ENCODE measurements at places on chromosomes 12 and 14.

DNA sequence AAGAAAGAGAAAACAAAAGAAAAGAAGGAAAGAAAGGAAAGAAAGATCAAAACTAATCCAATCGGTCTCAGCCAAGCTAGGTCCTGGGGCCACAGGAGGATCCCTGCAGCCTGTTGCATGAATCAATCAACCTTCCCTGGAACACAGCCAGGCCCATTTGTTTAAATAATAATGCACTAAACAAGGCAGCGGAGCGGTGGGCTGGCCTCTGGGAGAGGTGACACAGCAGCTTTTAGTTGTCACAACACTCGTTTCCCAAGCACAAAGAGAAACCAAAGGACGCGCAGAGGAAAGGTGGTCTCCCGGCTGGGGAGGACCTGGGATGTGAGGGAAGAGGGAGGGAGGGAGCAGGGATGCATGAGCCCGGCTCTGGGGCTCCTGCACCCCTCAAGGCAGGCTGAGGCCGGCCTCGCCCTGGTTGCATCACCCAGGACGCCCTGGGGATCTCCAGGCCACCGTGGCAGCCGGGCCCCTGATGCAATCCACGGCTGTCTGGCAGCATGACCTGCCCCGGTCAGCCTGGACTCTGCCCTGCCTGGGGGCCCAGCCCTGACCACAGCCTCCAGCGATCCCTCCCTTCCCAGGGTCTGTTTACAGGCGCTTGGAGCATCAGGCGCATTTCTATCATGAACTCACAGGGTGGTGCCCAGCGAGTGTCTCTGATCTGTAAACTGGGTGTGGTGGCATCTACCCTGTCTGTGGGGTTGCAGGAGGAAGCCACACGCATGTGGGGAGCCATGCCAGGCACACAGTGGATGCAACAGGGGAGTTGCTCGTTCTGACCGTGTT lies 32.5 kb downstream of the MMP17 start:
- DNase-seq: no peak

DNA sequence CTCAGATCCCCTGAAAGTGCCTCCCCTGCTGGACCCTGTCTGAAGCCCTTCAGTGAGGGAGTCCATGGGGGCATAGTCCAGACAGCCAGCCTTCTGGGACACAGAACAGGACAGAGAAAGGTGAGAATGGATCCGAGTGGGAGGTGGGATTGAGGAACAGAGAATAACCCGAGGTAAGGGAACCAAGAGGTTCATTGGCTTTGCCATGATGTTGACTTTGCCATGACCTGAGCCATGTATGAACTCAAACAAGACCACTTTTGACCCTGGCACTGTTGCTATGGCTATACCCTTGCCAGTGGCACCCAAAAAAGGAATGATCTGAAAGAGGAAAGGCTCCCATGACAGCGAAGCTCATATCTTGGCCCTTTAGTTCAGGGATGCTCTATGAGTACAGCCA lies 22.6 kb upstream of the VDR start:
- DNase-seq: no peak

DNA sequence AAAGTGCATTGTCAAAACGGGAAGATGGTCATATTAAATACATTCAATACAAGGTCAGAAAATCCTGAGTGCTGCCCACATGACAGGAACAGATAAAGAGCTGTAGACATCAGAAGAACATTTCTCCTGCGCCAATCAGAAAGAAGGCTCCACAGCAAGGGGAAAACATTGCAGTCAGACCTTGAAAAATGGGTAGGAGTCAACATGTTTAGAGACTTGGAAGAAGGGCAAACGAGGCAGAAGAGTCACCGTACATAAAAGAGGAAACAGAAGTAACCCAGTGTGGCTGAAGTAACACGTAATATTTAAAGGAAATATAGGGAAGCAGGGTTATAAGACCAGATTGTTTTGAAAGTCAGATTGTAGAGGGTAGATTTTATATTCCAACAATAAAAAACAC lies 11.9 kb downstream of the SPPL3 start:
- no peak for DNase-seq

- no peak for DNase-seq
These were observed 2.5 kb upstream of the SOS2 start for GRCh38 chr14:50233951-50234250.

DNA sequence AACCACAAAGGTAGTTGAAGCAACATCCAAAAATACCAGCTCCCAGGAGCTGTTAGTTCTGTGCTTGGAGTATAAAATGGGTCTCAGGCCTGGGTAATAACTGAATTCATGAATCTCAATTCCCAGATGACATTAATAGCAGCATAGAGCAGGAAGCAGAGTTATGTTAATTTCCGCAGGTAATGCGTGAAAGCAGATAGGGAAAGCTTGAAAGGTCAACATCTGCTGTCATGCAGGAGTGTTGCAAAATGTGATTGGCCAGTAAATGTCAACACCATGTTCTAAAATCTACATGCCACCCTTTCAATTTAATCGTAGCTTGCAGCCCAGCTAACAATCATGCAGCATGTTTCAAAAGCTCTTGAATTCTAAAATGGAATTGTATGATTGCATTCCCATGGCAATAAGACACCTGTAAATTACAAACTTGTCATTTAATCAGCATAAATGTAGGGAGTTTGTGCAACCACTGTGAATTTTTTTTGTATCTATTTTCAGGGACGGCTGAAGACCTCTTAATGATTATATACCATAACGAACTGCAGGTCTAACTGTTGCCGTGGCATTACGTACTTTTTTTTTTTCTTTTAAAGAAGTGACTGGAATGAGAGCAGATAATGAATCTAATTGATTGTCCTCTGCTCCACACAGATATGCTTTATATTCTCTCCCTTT lies 635.8 kb upstream of the FOXG1 start:
- DNase-seq: no peak

DNA sequence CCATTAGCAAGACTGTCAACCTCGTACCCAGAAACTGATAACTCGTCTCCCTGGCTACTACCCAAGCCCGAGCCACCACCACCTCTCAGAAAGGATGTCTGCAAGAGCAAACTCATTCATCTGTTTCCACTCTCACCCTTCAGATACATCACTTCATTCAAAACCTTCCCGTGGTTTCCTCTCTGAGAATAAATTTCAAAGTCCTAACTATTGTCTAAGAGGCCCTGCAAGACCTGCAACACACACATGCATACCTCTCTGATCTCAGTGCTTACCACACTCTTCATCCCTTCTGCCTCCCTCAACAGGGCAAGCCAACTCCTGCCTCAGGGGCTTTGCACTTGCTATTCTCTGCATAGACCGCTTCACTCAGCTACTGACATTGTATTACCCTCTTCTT lies 40.6 kb downstream of the PPP1R13B start:
- DNase-seq: no peak

GRCh38 chr12:71865166-71865713 lies 25.7 kb downstream of the TBC1D15 start:
- DNase-seq: peak; percentile 15

DNA sequence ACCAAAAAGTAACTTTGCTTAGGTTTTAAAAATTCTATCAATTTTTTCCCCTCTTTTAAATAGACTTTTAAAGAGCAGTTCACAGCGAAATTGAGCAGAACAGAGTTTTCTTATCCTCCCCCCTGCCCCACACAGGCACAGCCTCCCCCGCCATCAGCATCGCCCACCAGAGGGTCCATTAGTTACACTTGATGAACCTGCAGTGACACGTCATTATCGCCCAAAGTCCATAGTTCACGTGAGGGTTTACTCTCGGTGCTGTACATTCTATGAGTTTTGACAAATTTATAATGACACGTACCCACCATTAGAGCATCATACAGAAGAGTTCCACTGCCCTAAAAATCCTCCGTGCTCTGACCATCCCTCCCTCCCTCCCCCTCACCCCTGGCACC lies 58.4 kb downstream of the FZD10 start:
- no peak for DNase-seq

DNA sequence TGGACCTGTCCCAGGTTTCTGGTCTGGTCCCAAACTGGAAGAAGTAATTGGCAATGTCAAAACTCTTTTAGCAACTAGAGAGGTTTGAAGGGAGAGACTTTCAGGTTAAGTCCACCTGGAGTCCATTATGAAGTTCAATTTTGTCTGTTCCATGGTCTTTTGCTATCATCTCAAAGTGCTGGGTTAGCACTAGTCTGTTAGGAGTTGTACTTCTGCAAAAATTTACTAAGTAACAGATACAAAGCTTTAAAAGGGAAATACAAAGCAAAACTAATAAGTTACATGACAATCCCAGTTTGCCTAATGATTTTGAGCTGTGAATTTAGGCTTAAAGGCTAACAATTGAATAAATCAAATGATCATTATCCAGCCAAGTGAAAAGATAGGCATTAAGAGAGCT lies 643.9 kb downstream of the C12orf50 start:
- DNase-seq: no peak

DNA sequence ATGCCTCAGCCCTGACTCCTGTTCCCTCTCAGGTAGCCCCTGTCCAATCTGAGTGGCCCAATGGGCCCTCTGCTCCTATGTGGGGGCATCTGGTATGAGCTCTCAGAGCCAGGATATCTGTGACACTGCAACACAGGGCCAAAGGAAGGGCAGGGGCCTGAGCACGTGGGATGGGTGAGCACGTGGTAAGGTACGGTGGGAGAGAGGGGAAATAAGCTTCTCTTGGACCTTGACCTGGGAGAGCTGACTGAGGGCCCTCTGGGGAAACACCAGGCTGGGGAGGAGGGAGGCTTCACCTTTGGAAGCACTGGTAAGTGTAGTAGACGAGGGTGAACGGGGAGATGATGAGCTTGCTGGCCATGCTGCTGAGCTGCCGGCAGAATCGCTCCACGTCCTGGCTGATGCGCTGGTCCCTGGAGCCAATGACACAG lies 6.7 kb downstream of the ABCD4 start:
- no peak for DNase-seq

GRCh38 chr14:96583569-96584041 lies 81.4 kb downstream of the PAPOLA start:
- no peak for DNase-seq

DNA sequence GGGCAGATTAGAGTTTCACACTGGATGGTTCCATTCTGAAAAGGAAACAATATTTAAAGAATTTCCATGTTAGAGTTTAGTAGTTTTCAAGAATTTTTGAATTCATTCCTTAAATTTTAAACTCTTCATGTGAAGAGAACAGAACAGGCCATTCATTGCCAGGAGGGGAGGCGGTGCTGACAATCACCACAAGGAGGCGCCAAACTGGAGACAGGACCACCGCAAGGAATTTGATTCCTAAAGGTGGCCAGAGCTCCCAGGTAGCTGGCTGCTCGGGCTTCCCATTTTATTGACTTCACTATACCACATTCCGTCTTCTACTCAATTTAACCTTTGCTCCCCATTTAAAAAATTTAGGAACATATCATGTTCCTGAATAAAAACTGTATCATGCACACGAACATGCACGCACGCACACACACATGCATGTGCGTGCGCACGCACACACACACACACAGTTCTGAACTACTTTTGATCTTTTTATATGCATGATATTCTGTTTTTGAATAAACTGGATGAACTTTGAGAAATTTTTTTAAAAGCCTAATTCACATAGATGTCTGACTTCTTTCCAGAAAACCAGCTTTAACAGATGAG lies 101.2 kb downstream of the NELL2 start:
- peak; percentile 3 for DNase-seq

DNA sequence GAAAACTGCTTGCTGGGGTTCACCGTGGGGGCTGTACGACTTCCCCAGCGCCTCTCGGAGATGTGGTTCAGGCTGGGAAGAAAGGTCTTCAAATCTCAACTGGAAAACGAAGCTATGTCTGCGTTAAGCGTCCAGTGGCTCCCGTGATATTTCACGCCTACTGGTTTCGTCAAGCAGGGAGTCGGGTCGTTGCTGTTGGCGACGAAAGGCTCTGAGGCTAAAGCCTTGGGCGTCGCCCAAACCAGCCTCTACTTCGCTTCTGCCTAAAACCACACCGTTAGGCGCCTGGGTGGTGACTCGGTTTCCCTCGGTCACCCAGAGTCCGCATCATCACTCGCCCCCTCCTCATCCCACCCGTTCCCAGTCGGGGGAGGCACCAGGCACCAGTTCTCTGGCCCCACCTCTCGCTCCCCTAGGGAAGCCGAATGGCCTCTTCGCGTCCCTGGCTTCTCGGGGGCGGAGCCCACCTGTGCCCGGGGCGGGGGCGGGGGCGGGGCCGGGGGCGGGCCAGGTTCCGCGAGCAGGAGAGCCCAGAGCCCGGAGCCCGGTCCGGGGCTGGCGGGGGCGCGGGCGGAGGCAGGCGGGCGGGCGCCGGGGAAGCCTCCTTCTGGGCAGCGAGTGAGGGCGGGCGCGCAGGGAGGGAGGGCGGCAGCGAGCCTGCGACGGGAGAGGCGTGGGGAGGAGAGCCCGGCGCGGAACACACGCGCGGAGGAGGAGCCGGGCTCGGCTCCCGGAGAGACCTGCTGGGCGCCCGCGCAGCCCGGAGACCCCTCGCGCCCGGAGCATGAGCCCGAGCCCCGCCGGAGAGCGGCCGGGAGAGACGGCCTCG lies at the start of gene B4GALNT3:
Gene B4GALNT3, plus strand, starts transcription at position 510 of the 829 bp plus-strand sequence. CDS start 438 bp downstream, outside the sequence.
- DNase-seq: no peak

- DNase-seq: no peak
These were observed 87.9 kb downstream of the GAS2L3 start for GRCh38 chr12:100661300-100661951.

- DNase-seq: no peak
These were observed 1038.3 kb downstream of the BCL11B start for GRCh38 chr14:98233656-98234055.

- no peak for DNase-seq
These were observed 274.9 kb downstream of the GPHN start for GRCh38 chr14:66782853-66783252.

DNA sequence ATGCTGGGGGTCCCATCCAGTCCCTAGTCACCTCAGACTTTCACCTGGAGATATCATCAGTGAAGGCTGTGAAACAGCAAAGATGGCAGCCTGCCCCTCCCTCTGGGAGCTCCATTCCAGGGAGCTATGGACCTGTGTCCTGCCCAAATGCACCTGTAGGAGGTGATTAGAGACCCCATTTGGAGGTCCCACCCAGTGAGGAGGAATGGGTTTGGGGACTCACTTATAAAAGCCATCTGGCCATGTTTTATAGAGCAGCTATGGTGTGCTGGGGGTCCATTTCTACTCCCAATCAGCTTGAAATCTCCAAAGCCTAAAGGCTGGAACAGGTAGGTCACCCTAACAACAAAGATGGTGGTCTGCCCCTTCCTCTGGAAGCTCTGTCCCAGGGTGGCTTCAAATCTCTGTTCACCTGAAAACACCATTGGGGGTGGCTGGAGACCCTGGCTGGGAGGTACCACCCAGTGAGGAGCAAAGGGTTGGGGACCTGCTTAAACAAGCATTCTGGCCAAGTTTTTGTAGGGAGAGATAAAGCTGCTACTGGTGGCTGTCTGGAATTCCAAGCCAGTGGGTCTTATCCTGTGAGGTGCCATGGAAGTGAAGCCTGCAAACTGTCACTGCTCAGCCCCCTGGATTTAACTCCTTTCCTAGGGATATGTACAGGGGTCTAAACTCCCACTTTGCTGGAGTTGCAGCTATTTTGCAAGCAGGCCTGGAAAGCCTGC lies 182.3 kb downstream of the RASSF9 start:
- DNase-seq: no peak
